ENCODE measurements at places on chromosomes 2 and 18.

GRCh38 chr2:200845669-200846325 lies 18.7 kb downstream of the CLK1 start:
- no peak for DNase-seq

GRCh38 chr2:124915567-124915966 lies 890.5 kb downstream of the CNTNAP5 start:
- DNase-seq, result no peak

GRCh38 chr2:202763916-202764315 lies 107.7 kb downstream of the ICA1L start:
- no peak for DNase-seq

DNA sequence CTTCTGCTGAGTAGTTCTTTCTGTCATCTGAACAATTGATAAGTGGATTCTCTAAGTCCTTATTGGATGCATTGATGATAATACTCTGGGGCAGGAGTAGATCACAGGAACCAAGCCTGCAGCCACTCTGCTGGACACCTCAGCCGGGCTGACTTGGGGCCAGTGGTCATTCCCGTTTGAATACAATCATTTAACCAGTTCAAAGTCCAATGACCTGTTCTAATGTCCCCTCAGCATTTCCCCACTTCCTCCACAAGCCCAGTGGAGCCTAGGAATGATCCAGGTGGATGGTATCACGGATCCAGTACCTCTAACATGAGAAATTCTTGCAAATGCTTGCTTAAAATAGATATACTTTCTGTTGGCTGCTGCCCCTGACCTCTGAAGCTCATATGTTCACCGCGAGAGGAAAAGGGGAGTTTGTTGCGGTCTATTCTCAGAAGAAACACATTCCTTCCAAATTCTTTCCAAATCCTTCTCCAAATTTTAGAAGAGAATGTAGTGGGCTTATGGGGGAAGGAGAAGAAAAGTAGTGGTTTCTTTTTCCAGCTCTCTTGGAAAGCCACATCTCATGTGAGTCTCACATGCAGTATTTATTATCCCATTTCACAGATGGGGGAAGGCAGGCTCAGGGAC lies 170.9 kb downstream of the INHBB start:
- DNase-seq, result no peak

GRCh38 chr2:168964251-168964807 lies 63.2 kb downstream of the G6PC2 start:
- no peak for DNase-seq

GRCh38 chr2:191453761-191454160 lies 208.6 kb downstream of the MYO1B start:
- DNase-seq, result peak; percentile 22

- DNase-seq, result no peak
Measured at GRCh38 chr18:66727991-66728390, 124.1 kb upstream of the CDH19 start.

DNA sequence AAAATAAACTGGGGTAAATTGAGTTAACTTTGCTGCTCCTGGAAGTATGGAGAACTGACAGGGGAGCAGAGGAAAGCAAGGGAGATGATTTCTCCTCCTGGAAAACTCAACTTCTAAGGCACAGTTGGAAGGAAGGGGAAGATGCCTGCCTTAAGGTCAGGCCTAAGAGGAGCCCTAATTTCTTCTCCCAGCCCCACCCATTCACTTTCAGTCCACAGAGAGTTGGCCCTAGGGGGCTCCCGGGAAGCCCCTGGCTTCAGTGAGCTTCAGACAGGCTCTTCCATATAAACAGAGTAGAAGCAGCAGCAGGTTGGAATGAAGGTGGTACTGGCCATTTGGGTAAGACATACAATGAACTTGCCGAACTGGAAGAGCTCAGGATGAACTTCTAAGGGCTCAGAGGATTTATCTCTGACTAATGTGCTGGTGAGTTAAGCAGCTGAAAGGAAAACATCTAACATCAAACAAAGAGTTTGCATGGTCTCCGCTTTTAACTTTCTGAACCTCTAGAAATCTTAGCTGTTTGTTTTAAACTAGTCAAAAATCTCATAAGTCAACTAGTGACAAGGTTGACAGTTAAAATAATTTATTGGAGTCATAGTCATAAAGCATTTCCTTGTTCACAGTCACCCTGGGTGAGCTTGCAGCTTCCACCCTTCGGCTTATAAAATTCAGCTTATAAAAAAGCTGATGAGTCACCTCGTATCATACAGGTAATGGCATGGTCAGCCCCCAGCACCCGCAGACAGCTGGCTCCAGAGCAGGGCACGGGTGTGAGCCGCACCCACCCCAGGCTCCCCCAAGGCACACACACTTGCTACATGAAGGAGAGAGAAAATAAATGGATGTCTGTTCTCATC lies 9.8 kb downstream of the MALL start:
- no peak for DNase-seq

- no peak for DNase-seq
Measured at GRCh38 chr2:20523073-20523798, 76.4 kb downstream of the RHOB start.

- no peak for DNase-seq
Measured at GRCh38 chr2:27091746-27092695, 5.4 kb downstream of the KHK start.

- DNase-seq, result no peak
Measured at GRCh38 chr18:23107718-23108117, 27.6 kb upstream of the CABLES1 start.

DNA sequence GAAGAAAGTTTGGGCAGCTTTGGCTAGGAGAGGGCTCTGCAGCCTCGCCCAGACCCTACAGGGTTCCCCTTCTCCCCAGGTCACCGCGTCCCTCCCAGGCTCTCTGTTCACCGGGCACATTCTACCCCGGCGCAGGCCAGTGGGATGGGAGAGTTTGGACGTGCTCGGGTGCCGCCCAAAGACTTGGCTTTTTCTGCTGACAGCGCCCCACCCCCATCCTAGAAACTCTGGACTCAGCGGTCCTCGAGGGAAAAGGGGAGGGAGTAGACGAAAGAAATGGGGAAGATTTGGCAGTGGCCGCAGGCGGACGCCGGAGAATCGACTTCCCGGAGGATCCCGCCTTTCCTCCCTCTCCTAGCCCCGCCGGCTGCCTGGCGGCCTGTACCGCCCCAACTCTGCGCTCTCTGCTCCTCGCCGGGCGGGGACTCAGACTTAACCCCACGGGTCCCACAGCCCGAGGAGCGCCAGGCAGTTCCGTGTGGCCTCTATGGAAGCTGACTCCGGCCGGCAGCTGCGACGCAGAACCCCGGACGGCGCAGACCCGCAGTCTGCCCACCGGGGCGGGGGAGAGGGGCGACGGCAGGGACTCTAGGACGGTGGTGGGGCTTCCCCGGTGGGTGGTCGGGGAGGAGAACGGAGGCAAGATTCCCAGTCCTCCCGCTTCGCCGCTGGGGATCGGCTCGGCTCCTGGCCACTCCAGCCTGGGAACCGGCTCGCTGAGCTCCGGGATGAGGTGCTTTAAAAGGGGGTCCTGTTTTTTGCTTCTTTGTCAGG lies 863 bp upstream of the SIX2 start:
- DNase-seq, result peak; percentile 52

- no peak for DNase-seq
Measured at GRCh38 chr18:33960417-33960816, 264.3 kb downstream of the NOL4 start.

- no peak for DNase-seq
Measured at GRCh38 chr18:78927156-78927555, 52.5 kb upstream of the SALL3 start.

DNA sequence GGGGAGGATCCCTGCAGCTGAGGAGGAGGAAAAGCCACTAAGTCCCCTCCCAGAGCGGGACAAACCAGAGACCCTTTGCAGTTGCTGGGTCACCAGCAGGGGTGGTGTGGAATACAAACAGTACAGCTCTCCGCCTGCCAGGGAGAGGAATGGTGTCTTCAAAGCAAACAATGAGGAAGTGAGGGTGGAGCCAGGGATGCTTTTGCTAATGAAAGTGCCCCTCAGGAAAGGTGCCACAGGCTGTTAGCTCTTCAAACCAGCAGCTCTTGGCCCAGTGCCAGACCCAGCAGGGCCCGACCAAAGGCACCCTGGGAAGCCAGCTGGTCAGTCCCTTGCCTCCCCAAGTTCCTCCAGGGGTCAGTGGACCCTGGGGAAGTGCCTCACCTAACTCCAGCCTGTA lies 102.8 kb downstream of the HIBCH start:
- DNase-seq, result no peak

GRCh38 chr2:81551040-81551634 lies 1246.6 kb upstream of the LRRTM1 start:
- DNase-seq, result no peak

DNA sequence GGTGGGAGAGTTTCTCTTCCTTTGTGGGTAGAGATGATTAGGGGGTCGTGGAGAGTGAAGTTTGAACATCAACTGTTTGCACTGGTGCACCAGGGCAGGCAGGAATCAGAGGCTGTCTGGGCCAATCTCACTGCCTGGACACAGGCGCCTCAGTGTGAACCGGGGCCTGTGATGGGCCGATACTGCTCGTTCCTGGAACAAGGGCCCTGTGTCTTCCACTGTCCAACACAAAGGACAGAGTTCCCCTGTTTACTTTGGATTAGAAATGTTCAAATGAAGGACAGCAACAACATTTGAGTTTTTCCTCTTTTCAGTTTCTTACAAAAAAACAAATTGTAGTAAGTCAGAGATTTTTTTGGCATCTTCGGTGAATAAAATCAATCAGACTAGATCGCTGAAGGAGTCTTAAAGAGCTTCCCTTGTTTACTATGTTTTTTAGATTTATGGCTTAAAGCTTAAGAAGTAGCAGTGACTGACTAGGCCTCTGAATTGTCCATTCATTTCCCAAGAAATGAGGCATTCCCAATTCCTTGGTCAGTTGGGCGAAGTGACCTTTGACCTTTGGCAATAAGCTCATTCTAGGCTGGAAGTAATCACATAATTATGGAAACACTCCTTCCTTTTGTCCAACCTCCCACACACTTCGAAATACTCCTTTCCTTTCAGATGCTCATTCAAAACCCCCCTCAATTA lies 11.6 kb upstream of the TGFA start:
- DNase-seq, result no peak

DNA sequence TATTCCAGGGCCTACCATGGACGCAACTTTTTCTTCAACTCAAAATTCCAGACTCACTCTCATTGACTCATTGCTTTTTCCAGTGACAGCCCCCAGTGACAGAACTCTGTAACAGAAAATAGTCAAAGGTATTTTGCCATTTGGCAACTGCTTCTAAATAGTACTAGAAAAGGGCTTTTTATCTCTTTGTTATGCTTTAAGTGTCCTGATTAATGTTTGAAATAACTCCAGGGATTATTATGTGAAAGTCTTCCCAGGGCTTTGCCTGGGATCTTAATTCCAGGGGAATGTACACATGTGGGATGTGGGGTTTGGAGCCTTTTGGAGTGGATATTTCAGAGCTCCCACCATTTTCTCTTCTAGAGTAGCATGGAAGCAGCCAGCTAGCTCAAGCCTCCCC lies 198.8 kb downstream of the KCNS3 start:
- DNase-seq, result no peak

DNA sequence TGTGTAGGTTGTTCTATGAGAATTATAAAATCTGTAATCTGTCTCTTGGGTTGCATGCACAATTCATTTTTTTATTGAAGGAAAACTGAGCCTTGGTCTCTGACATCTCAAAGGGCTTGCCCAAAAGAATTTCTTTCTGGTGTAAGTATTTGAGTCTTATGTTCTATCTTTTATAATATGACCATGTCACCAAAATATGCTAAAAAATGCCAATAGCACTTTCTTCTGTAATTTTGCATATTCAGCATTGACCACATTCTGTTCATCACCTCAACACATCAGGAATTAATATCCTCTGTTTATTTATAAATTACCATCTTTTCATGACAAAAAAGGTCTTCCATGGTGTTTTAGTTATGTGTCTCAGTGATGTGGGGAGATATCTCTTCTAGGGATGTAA lies 268.7 kb upstream of the TCF4 start:
- no peak for DNase-seq

DNA sequence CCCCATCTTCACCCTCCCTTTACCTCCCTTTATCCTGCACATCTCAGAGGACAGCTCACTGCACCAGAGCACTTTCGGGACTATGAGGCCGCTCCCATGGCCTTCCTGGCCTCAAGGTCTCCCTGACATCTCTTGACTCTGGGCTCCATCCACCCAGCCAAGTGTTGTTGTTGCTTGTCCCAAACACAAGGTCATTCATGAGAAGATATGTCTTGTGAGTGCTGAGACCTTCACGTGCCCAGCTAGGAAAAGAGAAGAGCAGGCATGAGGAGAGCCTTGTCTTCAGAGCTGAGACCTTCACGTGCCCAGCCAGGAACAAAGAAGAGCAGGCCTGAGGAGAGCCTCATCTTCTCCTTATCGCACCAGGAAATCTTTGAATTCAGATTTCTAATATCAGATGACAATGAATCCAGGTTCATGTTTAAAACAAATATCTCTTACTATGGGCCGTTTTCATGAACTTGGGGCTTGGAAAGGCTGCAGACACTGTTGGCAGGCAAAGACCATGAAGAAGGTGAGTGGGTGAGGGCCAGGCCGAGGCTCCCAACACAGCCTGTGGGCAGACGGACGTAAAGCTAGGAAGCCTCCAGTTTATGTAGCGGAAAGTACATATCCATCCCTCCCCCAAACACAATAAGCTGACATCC lies 256.1 kb downstream of the NDUFA10 start:
- no peak for DNase-seq

GRCh38 chr18:10475654-10476291 lies 21.3 kb downstream of the APCDD1 start:
- DNase-seq, result peak; percentile 10

GRCh38 chr2:147006736-147007141 lies 838.1 kb upstream of the ACVR2A start:
- DNase-seq, result no peak

GRCh38 chr18:24043403-24043802 lies 28.8 kb downstream of the TTC39C start:
- DNase-seq, result no peak

DNA sequence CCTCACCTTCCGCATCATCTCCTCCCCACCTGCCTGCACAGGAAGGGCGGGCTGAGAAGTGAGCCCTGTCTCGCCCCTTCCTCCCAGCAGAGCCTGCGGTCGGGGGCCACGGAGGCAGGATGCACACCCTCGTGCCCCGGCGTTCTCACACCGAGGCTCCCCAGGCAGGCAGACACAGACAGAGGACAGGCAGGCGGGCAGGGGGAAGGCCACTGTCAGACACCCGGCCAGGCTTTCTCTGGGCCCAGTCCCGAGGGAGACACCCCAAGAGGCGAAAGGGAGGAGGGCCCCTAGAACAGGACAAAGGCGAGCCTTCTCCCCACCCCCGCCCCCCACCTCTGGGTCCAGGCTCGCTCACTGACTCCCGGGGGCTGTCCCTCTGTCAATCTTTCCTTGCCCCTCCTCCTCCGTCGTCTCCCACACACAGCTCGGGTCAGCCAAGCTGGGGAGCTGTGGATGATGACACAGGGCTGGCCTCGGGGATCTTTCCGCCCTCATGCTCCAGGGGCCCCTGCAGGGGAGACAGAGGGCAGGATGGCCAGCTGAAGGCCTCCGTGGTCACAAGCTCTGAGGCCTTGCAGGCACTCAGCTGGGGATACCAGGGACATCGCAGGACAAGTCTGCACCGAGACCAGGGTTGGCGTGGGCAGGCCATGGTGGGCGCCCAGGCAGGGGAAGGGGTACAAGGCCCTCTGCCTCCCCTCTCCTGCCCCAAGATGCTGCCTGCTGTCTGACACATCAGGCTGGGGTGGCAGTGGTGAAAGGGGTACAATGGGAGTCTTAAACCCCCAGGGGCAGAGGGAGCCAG lies 24.9 kb downstream of the BIN1 start:
- DNase-seq, result no peak

GRCh38 chr2:145273840-145274239 lies 753.9 kb upstream of the ZEB2 start:
- no peak for DNase-seq

GRCh38 chr2:96123936-96124335 lies 7.6 kb upstream of the ADRA2B start:
- DNase-seq, result no peak

GRCh38 chr2:44840503-44840850 lies 101.0 kb upstream of the SIX3 start:
- DNase-seq, result no peak

Data from SK-N-DZ (cell line).